A172 (cell line): ENCODE measurements at places on chromosomes 1 and 21. TPM values are rescaled to one million over a fixed set of nuclear protein-coding genes. Genes with fewer than 3 reads are reported as not detected.

DNA sequence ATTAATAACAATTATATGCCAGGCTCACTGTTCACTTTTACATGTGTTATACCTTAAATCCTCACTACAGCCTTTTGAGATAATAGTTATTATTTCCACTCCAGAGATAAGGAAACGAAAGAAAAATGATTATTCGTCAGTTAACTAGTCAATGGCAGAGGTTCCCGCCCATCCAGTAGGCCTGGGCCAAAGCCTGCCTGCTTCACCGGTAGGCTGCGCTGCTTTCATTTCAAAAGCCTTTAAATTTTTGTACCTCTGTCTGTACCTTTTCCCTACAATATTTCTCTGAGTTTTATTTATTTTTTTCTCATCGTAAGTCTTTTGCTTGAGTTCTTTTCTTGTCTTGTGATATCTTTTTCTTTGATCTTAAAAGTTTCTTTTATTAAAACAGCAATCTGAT, 3.6 kb downstream of the GPR52 start:
- DNase-seq: no peak

DNA sequence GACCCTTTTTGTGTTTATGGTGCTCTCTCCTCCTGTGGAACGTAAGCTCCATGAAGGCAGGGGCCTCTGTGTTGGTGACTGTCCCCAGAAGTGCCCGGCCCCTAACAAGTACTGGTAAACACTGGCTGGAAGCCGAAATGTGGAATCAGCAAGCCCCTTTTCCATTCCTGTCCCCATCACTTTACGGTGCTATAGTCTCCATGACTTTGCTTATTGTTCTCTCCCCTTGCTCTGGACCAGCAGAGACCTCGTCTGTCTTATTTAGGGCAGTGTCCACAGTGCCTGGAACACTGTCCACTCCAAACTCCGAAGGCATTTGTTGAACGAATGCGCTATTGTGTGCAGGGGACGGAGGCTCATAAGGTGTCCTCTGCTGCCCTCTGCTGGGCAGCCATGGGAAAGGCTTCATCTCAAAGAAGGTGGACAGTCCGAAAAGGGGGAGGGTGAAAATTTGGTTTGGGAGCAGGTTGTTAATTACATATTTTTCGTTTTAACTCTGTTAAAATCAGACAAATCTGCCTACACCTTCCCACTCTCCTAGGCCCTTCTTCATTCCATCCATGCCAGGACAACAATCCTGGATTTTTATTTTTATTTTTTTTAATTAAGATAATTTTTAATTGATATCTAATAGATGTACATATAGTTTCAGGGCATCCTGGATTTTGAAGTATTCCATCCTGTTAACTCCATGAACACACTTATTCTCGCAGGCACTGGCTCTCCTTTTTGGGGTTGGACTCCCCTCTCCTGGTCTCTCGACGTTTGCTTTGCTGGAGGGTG, 115.6 kb downstream of the PGBD5 start:
- peak; percentile 76 for DNase-seq

DNA sequence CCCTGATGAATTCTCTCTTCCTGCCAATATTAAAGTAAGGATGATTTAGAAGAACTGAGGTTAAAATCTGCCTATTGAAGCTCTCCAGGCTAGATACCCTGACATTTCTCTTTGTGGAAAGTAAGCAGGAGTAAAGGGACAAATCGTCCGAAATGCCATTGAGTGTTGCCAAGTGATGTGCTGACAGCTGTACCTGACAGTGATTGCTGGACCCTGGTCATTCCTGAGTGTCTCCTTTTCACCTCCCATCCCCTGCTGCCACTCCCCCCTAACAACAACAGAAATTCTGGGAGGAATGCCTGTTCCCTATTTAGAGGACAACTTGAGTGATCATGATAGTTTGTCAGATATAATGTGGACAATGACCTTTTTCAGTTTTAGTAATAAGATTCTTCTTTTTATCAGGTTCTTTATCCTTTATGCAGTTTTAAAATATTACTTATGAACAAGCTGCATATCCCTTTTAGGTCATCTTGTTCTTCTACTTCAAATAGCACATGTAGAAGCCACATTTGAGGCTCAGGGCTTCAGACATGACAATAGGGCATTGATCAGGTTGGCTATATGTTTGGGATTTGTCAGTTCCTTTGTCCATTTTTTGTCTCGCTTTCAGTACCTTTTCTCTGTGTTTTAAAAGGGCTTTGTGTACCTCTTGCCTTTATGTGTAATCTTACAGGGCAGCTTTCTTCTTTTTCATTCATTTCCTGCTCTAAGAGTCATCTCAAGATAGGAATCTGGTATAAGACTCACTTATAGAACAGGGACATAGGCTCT, 56.0 kb downstream of the ITSN1 start:
- no peak for DNase-seq

The POU3F1 gene
- 0.41 TPM in 1 of 2 replicates, not detected in the other for total RNA-seq

GRCh38 chr21:38505654-38506523, 7.6 kb upstream of the ERG start:
- DNase-seq: peak; percentile 75

- no peak for DNase-seq
Observed at GRCh38 chr1:55131218-55131617, 83.9 kb downstream of the USP24 start.

DNA sequence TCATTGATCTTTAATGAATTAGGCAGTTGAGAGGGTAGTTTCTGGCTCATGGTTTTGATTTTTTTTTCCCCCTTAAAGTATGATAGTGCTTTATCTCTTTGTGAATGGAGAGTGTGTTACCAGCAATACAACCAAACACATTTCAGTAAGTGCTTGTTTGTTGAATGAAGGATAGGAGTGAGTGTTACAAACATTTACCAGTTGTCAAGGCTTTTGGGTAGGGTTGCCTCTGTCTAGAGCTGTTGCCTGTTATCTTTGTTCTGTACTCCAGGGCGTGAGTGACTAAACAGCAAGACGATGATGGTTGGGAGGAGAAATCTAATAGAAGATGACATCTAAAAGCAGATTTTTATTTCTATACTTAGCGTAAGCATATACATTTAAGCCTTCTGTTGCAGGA, 21.5 kb downstream of the MAP3K7CL start:
- DNase-seq: no peak

DNA sequence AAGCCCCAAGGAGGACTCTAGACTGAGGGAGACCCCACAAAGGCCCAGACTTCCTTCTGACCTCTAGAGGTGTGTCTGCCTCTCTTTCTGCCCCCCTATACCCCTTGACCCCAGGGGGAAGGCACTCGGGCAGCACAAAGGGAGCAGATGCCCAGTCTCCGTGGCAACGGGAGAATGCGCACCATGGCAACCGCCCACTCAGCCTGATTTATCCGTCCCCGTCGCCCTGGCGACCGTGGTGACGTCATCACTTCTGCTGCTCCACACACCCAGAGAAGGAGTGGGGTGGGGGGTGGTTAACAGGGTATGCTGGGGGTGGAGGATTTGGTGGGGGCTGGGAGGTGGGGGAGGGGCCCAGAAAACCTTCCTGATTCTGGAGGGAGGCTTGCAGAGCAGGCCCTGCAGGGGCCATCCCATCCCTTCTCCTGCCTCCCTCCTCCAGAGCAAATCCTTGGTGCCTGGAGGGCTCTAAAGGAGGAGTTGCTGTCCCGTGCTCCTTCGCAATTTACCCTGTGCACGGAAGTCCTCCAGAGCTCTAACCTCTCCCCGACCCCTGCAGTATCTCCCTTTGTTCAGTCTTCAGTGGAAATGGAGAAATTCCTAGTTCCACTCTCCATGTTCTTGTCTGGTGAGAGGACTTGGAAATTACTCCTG, 6.3 kb downstream of the CELF3 start:
- DNase-seq: peak; percentile 40

The PRKAA2 gene
- 4.0 and 4.8 TPM in 2 replicates for total RNA-seq

The SERPINC1 gene
- not detected in 2 replicates for total RNA-seq

- no peak for DNase-seq
Observed at GRCh38 chr1:59258412-59259032, 38.4 kb upstream of the FGGY start.

DNA sequence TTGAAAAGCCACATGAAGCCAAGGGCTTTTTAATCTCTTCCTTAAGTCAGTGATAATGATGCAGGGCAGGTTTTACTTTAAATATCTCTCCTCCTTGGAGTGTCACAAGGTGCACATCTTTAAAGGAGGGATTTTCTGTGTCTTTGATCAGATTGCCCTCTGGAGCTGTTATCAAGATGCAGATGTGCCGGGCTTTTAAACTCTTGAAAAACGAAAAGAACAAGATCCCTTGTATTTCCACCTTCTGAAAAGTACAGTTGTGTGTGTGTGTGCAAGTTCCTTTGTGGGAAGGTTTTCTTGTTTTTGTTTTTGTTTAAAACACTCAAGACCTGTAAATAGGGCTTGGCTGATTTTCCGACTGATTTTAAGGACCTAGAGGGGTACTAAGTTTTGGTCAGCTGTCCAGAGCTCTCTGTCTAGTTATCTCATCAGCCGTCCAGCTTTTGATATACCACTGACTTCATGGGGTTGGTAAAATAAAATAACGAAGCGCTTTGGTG, 1.6 kb downstream of the MARK1 start:
- no peak for DNase-seq

GRCh38 chr1:5342172-5342571, 650.1 kb downstream of the NPHP4 start:
- no peak for DNase-seq

DNA sequence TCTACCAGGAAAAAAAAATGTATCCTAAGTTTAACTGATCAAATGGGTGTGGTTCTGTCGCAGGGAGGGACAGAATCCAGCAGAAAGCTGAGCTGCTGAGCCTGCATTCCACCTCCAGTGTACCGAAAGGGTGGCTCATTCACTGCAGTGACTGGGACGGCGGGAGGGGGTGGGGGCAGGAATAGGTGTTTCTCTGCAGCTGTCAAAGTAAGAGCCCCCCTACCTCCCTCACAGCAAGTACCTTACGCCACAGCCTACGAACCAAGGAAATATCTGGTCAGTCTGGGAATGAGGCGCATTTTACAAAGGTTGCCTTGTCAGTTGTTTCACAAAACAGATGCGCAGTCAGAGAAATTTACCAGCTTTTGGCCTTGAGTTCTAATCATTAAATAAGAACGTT, 1.7 kb downstream of the S100B start:
- DNase-seq: no peak

GRCh38 chr1:166675213-166675612, 164.1 kb upstream of the POGK start:
- no peak for DNase-seq

The RNU1-4 gene
- total RNA-seq: under 0.01 and 255 TPM in 2 replicates

The CDA gene
- total RNA-seq: 0.19 and 0.96 TPM in 2 replicates

- DNase-seq: peak; percentile 92
Observed at GRCh38 chr1:58395355-58395754, 151.2 kb downstream of the OMA1 start.

- no peak for DNase-seq
Observed at GRCh38 chr1:109664671-109665070, 3.2 kb upstream of the GSTM2 start.

GRCh38 chr1:175134500-175134899, 58.1 kb downstream of the KIAA0040 start:
- DNase-seq: no peak

The PDC gene
- total RNA-seq: not detected in 2 replicates

DNA sequence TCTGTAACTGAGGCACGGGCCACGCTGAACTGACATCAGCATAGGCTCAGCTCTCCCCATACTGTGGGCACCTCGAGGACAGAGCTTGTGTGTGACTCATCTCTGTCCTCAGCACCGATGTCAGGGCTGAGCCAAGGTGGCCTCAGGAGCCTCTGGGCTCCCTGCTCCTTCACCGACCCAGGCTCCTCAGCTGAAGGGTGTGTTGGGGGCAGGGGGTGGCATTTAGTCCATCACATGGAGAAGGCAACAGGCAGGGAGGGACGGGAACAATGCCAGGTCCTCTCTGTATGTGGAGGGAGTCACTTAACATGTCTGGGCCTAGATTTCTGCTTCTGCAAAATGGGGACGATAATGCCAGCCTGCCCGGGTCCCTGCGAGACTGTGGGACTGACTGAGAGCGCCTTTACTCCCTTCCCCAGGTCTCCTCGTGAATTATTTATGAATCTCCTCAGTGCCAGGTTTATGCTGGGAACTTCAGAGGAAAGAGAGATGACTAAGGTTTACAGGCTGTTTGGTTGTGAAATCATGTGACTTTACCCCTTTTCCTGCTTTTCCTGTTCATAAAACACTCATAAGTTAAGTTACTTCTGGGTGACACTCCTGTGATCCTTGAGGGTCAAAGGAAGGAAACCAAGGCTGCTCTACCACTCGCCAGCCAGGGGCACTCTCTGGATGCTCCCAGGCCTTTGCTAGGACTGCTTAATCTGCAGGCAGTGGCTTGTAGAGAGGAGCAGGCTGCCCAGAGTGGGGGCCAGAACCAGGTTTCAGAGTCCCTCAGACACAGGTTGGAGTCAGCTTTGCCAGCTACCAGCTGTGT, 16.2 kb downstream of the TTC39A start:
- peak; percentile 71 for DNase-seq

DNA sequence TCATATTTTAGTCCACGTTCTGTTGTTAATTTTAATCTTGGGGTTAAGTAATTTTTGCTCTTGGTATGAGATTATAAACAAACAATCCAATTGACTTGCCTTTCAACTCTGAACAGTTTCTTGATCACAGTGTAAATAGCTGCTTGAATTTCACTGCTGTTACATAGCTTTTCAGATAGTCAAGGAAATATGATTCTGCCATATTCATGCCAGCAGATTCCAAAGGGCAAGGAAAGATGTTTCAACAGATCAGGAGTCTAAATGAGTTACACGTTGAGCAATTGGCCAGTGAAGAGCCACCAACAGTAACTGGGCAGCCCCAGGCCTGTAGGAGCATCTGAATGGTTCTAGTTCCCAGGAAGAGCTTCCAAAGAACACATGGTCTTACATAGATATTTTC, 93.6 kb downstream of the LEPR start:
- DNase-seq: no peak
